ENCODE measurements at places on chromosomes 6 and 20.
A peak's percentile ranks its signal among the peaks of the same experiment; 100 is the strongest.

- no peak for DNase-seq
Observed at GRCh38 chr6:87431263-87431662, 23.5 kb downstream of the CFAP206 start.

- DNase-seq = no peak
Observed at GRCh38 chr6:145603424-145603833, 131.9 kb downstream of the EPM2A start.

DNA sequence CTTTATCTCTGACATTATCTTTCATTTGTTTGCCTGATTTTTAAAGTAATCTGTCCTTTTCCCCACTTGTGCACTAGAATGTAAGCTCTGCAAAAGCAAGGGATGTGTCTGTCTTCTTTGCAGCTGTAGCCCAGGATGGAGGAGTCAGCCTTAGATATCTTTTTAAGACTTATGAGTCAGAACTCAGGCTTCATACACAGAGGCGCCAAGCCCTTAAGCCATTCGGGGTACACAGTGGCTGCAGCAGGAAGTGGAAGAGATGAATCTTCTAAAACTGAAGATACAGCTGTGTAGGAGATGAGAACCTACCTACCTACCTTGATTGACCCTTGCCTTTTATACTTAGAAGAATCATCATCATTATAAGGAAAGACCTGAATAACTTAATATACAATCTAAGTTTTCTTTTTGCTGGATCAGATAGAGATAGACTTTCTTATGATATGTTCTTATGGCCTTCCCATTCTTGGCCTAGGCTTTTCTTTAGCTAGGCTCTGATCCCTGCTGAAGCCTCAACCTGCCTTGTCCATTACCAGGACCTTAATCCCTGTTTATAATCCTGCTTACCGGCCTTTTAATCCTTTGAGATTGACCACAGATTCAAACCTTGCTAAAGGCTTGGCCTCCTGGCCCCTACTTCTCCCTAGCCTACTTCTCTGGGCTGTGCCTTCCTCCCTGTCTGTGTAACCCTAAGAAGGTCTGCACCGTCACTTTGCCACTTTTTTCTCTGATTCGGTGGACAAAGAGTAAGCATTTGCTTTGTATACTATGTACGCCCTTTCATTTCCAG is 304.5 kb downstream of the PRL start:
- no peak for DNase-seq

- DNase-seq = peak; percentile 46
Observed at GRCh38 chr6:138001750-138002349, 105.4 kb downstream of the PERP start.

- no peak for DNase-seq
Observed at GRCh38 chr6:154731296-154732218, 1.7 kb upstream of the SCAF8 start.

DNA sequence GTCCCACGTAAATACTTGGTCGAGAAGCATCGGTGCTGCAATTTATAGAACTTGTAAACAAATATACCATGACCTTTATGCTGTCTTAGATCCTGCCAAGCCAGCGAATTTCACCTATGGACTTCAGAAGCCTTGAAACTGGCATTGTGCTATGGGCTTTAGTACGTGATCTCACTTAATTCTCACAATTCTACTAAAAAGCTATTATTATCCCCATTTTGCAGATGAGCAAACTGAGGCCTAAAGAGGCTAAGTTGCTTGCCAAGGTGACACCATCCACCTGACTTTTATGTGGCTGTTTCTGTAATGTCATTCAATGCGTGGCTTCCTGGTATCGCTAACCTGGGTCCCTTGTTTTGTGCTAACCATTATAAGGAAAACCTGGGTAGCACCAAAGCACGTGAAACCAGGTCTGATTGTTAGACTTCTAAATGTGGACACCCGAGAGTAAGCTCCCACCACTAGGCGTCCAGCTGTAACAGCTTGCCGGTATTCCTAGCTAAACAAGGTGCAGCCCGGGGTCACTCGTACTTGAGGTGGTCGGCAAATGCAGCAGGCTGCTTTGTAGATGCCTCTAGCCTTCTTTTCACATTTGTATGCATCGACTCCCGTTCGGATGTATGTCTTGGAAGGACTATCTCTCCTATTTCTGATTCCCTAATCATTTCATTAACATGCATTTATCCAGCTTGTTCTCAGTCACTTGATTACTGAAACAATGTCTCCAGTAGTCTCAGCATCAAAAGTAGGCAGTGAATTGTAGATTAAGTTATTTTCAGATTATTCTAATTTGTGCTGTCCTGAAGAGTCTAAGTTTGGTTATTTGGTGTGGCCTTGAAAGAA is 1.1 kb downstream of the SYNJ2 start:
- no peak for DNase-seq

- DNase-seq = peak; percentile 75
Observed at GRCh38 chr6:167826230-167826895, 348 bp upstream of the AFDN start.

- no peak for DNase-seq
Observed at GRCh38 chr6:153392156-153392555, 261.1 kb upstream of the RGS17 start.

GRCh38 chr6:169048185-169048864 is 205.3 kb downstream of the THBS2 start:
- no peak for DNase-seq

DNA sequence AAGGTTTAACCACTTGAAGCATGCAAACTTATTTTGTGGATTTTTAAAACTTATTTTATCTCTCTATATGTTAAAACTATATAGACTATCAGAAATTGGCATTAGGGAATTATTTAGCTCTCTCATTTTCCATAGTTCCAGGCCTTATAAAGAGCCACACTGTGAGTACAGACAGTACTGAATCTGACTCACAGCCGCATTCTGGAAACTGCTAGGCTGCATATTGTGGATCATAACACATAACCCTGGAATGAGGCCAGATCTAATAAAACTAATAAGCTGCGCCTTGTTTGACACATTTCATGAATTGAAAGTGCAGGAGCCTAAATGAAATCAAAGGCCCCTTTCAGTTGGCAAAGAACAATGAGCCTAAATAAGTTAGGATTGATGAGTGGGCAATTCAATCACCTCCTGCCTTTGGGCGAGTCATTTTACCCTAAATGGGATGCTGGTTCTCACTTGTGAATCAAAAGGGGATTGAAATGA is 308.4 kb downstream of the PACRG start:
- no peak for DNase-seq

GRCh38 chr6:149032599-149033405 is 284.7 kb upstream of the TAB2 start:
- no peak for DNase-seq

DNA sequence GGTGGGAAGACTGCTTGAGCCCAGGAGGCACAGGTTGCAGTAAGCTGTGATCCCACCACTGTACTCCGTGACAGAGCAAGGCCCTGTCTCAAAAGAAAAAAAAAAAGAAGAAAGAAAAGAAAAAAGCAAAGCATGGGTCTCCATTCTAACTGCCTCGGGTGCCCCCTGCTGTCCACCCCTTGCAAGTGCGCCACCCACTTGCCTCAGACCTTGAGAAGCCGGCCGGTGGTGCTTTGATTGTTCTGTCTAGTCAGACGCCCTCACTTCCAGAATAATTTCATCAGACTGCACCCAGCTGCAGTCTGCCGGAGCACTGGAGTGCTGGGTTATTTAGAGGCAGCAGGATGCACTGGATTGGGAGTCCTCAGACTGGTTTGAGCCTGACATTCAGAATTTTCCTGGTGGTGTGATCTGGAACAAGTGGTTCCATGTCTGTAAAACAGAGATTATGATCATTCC is 17.6 kb upstream of the TM9SF4 start:
- peak; percentile 75 for DNase-seq

DNA sequence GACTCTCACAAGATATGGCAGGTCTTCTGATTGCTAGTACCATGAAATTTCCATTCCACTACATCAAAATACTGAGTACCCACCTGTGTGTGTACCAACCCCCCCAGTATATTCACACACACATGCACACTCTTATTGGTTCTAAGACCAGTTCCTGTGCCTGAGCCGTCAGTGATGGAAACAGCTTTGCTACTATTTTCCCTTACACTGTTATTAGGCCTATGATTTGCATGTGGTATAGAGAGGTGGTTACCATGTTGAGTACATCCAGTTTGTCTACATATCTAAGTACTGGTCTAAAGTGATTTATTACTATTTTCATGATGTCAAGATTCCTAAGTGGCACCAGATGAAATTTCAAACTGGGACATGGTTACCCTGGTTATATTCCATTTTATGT is 459.9 kb downstream of the BCKDHB start:
- DNase-seq = no peak

GRCh38 chr6:11387707-11388430 is 149.7 kb upstream of the TMEM170B start:
- no peak for DNase-seq

- DNase-seq = no peak
Observed at GRCh38 chr6:18507018-18507415, 119.9 kb downstream of the RNF144B start.

GRCh38 chr20:23320317-23320716 is 30.3 kb upstream of the NXT1 start:
- DNase-seq = no peak

DNA sequence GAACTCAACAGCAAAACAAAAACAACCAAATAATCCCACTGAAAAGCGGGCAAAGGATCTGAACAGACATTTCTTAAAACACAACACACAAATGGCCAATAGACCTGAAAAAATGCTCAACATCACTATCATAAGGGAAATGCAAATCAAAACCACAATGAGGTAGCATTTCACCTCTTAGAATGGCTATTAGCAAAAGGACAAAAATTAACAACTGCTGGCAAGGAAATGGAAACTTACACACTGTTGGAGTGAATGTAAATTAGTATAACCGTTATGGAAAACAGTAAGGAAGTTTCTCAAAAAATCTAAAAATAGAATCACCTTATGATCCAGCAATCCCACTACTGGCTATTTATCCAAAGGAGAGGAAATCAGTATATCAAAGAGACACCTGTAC is 20.9 kb downstream of the FAM8A1 start:
- no peak for DNase-seq

GRCh38 chr6:158370805-158371204 is 58.5 kb downstream of the TULP4 start:
- DNase-seq = no peak

GRCh38 chr6:80622641-80623040 is 516.2 kb downstream of the BCKDHB start:
- no peak for DNase-seq

DNA sequence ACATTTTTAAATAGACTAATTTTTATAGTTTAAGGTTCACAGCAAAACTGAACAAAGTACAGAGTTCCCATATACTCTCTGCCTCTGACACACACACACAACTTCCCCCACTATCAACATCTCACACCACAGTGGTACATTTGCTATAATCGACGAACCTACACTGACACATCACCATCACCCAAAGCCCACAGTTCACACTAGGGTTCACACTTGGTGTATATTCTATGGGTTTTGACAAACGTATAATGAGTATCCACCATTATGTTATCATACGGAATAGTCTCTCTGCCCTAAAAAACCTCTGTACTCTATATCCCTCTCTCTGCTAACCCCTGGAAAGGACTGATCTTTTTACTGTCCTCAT is 15.6 kb downstream of the TMEM30A start:
- no peak for DNase-seq

GRCh38 chr6:115393821-115394220 is 666.9 kb downstream of the FRK start:
- no peak for DNase-seq

DNA sequence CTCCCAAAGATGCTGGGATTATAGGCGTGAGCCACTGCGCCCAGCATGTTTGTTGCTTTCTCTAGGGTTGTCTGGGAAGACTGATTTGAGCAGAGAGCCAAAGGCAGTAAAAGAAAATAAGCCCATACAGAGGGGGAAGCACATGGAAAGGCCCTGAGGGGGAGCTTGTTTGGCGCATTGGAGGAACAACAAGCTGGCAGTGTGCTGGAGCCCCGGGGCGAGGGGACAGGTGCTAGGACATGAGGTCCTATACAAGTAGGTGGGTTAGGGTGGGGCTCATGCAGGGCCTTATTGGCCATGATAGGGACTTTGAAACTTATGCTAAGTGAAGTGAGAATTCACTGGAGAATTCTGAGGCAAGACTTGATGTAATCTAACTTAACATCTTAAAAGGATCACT is 35.3 kb downstream of the CD109 start:
- no peak for DNase-seq
